ENCODE measurements at places on chromosomes 2 and 18. TPM values are rescaled to one million over a fixed set of nuclear protein-coding genes. Genes with fewer than 3 reads are reported as not detected.

DNA sequence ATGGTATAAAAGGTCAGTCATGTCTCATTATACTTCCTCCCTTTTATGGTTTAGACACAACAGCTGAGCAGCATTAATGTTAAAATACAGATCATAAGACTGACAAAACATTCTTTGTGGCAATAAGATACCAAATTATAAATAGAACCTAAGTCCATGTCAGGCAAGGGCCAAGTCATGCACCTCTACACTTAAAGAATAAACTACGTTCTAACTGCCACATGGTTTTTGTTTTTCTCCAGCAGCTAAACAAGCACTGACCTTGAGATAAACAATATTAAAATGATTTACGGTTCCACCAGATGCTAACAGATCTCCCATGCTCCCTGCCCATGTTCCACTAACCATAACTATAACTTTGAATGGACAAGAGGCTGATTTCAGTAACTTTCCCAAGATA is 368.6 kb upstream of the TFPI start:
- H3K36me3 ChIP-seq, result no peaks in the 10 kb centered on the region
- H3K27ac ChIP-seq, result no peak overlapping the region
- no peak for DNase-seq
- no peaks in the 10 kb centered on the region for H3K4me1 ChIP-seq

- DNase-seq, result no peak
- no peaks in the 10 kb centered on the region for H3K27me3 ChIP-seq
- H3K36me3 ChIP-seq, result no peaks in the 10 kb centered on the region
- H3K4me3 ChIP-seq, result no peak overlapping the region
- H3K4me1 ChIP-seq, result peaks cover 28% of the 10 kb centered on the region
Observed at GRCh38 chr2:68813596-68813995, 57.6 kb downstream of the BMP10 start.

- no peak for DNase-seq
- H3K4me1 ChIP-seq, result no peaks in the 10 kb centered on the region
- H3K36me3 ChIP-seq, result no peaks in the 10 kb centered on the region
- H3K27me3 ChIP-seq, result no peaks in the 10 kb centered on the region
- H3K27ac ChIP-seq, result no peak overlapping the region
- no peak overlapping the region for H3K4me3 ChIP-seq
Observed at GRCh38 chr2:57536535-57537231, 509.9 kb upstream of the VRK2 start.

DNA sequence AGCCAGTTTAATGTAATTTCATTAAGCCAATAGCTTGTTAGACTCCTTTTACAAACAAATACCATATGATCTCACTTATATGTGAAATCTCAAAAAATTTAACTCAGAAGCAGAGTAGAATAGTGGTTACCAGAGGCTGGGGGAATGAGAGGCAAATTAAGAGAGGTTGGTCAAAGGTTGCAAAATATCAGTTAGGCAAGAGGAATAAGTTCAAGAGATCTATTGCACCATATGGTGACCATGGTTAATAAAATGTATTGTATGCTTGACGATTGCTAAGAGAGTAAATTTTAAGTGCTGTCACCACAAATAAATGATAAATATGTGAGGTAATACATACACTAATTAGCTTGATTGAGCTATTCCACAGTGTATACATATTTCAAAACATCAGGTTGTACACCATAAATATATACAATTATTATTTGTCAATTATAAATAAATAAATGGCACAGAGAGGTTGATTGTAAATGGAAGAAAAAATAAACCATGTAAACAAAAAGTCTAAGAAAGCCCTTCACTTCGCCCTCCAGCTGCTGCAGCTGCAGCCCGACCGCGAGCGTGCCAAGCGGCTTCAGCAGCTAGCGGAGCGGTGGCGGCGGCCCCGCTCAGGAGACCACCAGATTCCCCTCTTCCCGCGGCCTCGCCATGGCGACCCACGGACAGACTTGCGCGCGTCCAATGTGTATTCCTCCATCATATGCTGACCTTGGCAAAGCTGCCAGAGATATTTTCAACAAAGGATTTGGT is 23.0 kb upstream of the ACTR2 start:
- no peak for DNase-seq
- H3K4me1 ChIP-seq, result no peaks in the 10 kb centered on the region
- H3K27ac ChIP-seq, result no peak overlapping the region
- no peaks in the 10 kb centered on the region for H3K27me3 ChIP-seq
- no peaks in the 10 kb centered on the region for H3K36me3 ChIP-seq

GRCh38 chr18:32238635-32239268 is 48.9 kb downstream of the MEP1B start:
- no peak for DNase-seq
- H3K27me3 ChIP-seq, result no peaks in the 10 kb centered on the region
- H3K36me3 ChIP-seq, result no peaks in the 10 kb centered on the region
- no peaks in the 10 kb centered on the region for H3K4me1 ChIP-seq

DNA sequence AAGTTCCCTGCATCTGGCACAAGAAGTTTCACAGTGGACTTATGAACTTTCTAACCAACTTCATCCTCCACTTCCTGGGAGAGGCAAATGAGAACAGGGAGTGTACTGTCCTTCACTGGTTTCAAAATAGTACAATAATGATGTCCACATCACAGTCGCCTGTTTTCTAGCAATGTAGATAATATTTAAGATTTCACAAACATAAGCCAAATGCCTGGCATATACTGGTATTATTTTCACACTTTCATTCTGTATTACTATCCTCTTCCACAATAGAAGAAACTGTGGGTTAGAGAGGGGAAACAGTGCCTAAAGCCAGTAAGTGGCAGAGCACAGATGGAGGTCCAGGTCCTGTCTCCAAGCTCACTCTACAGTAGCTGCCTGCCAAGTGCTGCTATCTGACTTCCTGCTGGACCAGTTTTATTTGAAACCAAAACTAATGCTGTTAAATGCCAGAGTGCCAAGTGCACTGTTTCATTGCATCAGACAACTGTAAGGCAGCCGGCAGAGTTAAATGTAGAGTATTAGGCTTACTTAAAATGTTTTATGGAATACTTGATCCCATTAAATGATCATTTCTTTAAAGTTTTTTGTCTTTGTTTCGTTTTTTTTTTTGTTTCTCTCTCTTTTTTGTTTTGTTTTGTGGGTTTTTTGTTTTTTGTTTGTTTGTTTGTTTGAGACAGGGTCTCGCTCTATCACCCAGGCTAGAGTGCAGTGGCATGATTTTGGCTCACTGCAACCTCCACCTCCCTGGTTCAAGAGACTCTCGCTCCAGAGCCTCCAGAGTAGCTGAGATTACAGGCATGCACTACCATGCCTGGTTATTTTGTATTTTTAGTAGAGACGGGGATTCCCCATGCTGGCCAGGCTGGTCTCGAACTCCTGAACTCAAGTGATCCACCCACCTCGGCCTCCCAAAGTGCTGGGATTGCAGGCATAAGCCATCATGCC is 15.1 kb downstream of the COBLL1 start:
- peak; percentile 25 for DNase-seq
- H3K4me1 ChIP-seq, result peaks cover 3% of the 10 kb centered on the region
- peak overlapping the region; percentile 62 for H3K27ac ChIP-seq
- H3K27me3 ChIP-seq, result no peaks in the 10 kb centered on the region

CD302 gene
- total RNA-seq, result 110 TPM

SLC5A7 gene
- 0.14 TPM for total RNA-seq

SIX3 gene
- total RNA-seq, result 0.14 TPM

IGFBP5 gene
- total RNA-seq, result 2,105 TPM
